Stimulated activated CD4-positive, alpha-beta T cell treated with anti-CD3 and anti-CD28 coated beads, Interleukin-15, amount 100 ng/mL, for 1 hour (primary cell): ENCODE measurements at places on chromosomes 12 and 14.

- no peak for DNase-seq
These were observed 52.4 kb upstream of the CERS5 start for GRCh38 chr12:50219544-50219943.

GRCh38 chr14:74019408-74020137, 424 bp downstream of the BBOF1 start:
- DNase-seq: no peak

- DNase-seq: no peak
These were observed 867 bp upstream of the TDG start for GRCh38 chr12:103964805-103965204.

DNA sequence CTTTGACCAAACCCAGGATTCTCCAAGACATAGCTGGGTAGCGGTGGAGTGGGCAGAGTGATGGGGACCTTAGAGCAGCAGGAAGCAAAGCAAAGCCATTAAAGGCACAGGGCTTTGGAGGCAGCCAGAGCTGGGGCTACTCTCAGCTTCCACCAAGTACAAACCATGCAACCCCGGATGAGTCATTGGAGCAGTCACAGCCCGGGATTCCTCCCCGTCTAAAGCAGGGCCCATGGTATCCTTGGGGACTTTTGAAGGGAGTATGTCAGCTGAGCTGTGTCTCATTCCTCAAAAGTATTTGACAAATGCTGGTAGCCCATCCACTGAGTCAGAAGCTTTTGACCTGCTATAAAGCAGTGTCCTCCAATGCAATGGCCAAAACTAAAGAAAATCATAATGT, 9.7 kb upstream of the IFI27 start:
- DNase-seq: no peak
